ENCODE measurements at places on chromosomes 13 and 19.

- peak; percentile 4 for DNase-seq
Measured at GRCh38 chr13:80010286-80010831, 330.6 kb downstream of the SPRY2 start.

DNA sequence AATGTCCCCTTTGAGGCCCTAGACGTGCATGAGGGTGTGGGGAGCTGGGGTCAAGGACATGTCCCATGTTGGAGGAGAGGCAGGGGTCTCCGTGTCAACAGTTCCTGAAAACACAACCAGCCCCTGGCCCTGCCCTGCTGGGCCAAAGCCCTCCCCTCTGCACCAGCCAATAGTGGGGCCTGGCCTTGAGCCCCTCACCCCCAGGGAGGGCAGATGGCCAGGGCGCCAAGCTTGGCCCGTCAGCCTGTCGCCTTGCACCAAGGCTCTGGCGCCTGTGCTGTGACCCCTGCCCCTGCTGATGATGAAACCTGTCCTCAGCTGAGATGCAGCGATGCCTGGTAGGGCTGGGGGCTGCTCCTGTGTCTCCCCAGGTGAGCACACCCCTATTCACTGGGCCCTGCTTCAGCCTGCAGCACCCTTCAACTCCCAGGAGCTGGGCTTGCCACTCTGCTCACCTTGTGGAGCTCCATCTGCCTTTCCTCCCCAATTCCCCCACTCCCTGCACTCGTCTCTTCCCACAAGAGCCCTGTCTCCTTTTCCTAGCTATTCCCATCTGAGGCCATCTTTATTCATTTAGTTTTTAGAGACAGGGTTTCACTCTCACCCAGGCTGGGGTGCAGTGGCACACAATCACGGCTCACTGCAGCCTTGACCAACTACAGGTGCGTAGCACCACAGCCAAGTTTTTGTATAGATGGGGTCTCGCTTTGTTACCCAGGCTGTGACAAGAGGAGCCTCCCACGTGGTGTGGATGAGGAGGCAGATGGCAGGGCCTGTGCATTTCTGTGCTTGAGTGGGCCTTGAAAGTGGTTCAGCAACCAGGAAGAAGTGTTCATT lies 2.1 kb upstream of the HAMP start:
- DNase-seq = no peak

DNA sequence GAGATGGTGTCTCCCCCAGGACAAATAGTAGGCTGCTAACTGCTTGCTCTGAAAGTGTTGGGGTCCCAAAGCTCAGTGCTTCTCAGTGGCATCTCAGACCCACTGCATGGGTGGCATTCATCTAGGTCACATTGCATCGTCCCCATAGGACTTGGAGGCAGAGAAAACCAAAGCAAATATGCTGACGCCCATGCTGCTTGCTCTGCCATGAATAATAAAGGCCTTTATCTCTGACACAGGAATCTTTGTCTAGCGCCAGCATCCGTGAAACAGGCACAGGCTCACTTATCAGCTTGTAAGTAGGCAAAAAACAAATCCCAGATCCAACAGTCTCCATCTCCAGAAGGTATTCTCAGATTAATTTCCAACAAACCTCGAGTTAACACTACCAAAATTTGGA lies 18.9 kb upstream of the IPO5 start:
- DNase-seq = no peak

DNA sequence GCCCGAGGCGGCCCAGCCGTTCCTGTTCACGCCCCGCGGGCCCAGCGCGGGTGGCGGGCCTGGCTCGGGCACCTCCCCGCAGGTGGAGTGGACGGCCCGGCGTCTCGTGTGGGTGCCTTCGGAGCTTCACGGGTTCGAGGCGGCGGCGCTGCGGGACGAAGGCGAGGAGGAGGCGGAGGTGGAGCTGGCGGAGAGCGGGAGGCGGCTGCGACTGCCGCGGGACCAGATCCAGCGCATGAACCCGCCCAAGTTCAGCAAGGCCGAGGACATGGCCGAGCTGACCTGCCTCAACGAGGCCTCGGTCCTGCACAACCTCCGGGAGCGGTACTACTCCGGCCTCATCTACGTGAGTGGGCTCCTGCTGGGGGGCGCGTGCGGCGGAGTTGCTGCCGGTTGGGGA lies 7.0 kb downstream of the MYH14 start:
- no peak for DNase-seq

DNA sequence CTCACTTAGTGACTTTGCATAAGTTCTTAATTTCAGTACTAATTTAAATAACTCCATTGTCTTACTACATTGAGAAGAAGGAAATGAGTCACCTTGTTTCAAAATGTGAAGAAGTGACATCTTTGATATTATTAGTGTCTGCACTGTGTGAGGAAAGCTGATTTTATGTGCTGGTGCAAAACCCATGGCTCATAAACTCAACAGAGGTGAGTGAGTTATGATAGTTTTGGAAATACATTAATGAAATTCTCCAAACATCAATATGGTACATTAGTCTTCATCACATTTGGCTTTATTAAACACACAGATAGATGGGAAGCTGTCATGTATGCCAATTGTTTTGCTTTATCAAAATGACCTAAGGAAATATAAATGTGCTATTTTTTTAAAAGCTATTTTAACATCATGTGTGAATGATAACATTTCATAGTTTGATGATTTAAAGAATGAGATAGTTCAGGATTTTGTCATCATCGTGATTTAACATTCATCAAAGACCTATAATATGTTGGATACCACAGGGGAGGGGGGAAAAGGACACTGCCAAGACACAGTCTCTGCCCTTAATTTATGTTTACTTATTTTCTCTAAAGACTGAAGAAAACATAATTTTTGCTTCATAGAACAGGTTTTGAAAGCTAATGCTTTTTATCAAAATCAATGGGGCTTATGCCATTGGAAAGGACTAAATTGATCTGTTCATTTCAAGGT lies 902.3 kb upstream of the SLITRK1 start:
- no peak for DNase-seq

GRCh38 chr13:34967851-34968562 lies 25.9 kb downstream of the NBEA start:
- DNase-seq = no peak

DNA sequence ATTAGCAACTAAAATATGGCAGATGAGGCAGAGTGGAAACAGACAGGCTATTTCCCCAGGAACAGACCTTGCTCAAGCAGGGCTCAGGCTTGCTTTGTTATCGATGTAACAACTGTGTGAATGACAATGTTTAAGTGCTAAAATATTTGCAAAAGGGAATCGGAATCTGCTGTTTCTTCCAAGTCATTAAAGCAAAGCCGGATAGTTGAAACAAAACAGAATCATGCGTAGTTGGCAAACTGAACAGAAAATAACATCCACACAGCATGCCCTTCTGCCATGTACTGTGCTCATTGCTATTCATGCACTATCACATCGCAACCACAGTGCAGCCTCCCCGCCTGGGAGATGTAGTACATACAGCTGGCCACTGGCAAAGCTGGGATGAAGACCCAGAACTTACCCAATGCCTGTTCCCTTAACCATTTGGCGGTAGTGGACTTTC lies 799.1 kb downstream of the DIAPH3 start:
- DNase-seq = no peak

DNA sequence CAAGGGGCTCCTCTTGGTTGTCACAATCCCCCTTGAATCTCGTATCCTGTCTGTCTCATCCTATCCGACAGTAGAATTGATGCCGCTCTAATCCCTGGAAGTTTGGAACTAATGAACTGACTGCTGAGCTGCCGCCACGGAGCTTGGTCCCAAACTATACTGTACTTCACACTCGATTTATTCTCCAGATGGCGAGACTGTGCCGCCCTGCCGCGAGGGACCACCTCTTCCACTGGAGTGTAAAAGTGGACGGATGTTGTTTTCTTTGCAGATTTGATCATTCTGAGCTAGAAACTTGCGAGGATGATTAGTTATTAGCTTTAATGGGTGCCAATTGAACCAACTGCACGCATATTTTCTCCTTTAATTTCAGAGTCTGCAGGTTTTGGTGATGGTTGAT lies 117.2 kb downstream of the ZIC5 start:
- no peak for DNase-seq

- DNase-seq = no peak
Measured at GRCh38 chr19:42568006-42568405, 26.7 kb downstream of the CEACAM8 start.

DNA sequence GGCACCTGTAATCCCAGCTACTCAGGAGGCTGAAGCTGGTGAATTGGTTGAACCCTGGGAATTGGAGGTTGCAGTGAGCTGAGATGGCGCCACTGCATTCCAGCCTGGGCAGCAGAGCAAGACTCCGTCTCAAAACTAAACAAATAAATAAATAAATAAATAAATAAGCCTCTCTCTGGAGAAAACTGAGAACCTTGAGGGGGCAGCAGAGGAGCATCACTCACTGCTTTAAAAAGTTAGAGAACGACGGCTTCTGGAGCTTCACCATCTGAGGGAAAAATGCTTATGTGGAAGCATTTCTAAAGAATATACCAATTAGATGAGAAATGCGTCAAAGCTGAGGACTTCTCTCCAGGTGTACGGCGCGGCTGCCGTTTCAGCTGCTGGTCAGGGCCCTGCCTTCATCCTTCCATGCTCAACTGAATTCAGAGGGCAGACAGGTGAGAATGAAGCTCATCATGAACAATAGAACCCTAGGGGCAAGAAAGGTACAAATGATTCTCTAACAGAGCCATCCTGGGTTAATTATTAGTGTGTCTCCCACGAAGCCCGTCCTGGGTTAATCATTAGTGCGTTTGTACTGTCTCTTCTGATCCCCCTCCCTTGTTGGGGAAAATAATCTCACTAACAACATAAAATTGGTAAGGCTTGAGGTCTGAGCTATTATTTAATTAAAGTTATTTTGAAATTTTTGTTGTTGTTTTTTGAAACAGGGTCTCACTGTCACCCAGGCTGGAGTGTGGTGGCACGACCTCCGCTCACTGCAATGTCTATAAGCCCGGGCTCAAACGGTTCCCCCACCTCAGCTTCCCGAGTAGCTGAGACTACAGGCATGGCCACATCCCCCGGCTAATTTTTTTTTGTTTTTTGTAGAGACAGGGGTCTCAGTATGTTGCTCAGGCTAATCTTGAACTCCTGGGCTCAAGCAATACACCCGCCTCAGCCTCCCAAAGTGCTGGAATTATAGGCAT lies 80.1 kb downstream of the IPO5 start:
- no peak for DNase-seq

GRCh38 chr19:50036908-50037307 lies 11.1 kb downstream of the ZNF473 start:
- no peak for DNase-seq

DNA sequence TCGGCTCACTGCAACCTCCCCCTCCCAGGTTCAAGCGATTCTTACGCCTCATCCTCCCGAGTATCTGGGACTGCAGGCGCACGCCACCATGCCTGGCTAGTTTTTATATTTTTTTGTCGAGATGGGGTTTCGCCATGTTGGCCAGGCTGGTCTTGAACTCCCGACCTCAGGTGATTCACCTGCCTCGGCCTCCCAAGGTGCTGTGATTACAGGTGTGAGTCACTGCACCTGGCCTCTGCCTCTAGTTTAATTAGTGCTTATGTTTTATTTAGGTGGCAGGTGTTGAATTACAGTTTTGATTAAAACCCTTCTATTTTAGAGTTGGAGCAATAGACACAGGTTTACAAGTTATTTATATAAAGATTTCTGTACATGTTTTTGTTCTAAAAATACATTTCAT lies 42.8 kb downstream of the ATP11A start:
- no peak for DNase-seq

DNA sequence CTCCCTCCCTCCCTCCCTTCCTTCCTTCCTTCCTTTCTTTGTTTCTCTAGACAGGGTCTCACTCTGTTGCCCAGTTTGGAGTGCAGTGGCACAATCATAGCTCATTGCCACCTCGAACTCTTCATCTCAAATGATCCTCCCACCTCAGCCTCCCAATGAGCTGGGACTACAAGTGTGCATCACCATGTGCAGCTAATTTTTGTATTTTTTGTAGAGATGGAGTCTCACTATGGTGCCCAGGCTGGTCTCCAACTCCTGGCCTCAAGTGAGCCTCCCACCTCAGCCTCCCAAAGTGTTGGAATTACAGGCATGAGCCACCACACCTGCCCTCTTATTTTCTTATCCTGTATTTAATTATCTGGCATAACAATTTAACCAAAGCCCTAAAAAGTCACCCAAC lies 4.4 kb downstream of the UPK1A start:
- DNase-seq = no peak

- DNase-seq = no peak
Measured at GRCh38 chr13:64234255-64234654, 2818.6 kb upstream of the PCDH20 start.
